Smooth muscle cell of bladder (primary cell): ENCODE measurements at places on chromosomes 2 and 18. TPM values are rescaled to one million over a fixed set of nuclear protein-coding genes. Genes with fewer than 3 reads are reported as not detected.

Gene CRYGD
- not detected in 2 replicates for total RNA-seq

Gene ANKRD62
- total RNA-seq: not detected in 2 replicates

Gene SLC9A4
- total RNA-seq: under 0.01 TPM in 1 of 2 replicates, not detected in the other

Gene ADAM23
- total RNA-seq: 6.3 and 8.2 TPM in 2 replicates

Gene UGGT1
- total RNA-seq: 68.1 and 90.0 TPM in 2 replicates

Gene B4GALT6
- total RNA-seq: 1.4 and 2.5 TPM in 2 replicates

Gene SP140L
- total RNA-seq: 5.5 and 7.1 TPM in 2 replicates

Gene RNU2-63P
- 325 TPM in 1 of 2 replicates, not detected in the other for total RNA-seq

Gene PFN4
- total RNA-seq: 0.28 and 0.46 TPM in 2 replicates

Gene TMEM37
- total RNA-seq: 0.37 and 0.57 TPM in 2 replicates

Gene XIRP2
- total RNA-seq: not detected in 2 replicates

Gene NOL4
- total RNA-seq: not detected in 2 replicates

Gene MOGAT1
- not detected in 2 replicates for total RNA-seq

Gene ZNF396
- 2.8 and 3.1 TPM in 2 replicates for total RNA-seq

Gene LYPD6B
- total RNA-seq: 0.18 and 2.0 TPM in 2 replicates

Gene DNAJC5G
- total RNA-seq: not detected in 2 replicates

Gene GPR35
- total RNA-seq: 0.28 and 0.74 TPM in 2 replicates

Gene SLC20A1
- total RNA-seq: 28.2 and 42.7 TPM in 2 replicates

Gene REG3A
- total RNA-seq: not detected in 2 replicates

Gene CPLX4
- not detected in 2 replicates for total RNA-seq

Gene UGP2
- total RNA-seq: 122 and 133 TPM in 2 replicates

Gene GKN1
- total RNA-seq: not detected in 2 replicates

Gene ANXA4
- total RNA-seq: 50.9 and 87.0 TPM in 2 replicates

Gene NEB
- 0.14 and 0.18 TPM in 2 replicates for total RNA-seq

Gene ATP8B1
- 8.2 and 18.6 TPM in 2 replicates for total RNA-seq

Gene AGXT
- 0.14 TPM in 1 of 2 replicates, not detected in the other for total RNA-seq

Gene ASB18
- total RNA-seq: not detected in 2 replicates

Gene ATOH8
- 29.3 and 72.5 TPM in 2 replicates for total RNA-seq

Gene ALPG
- not detected in 2 replicates for total RNA-seq

Gene DGUOK
- 50.9 and 54.0 TPM in 2 replicates for total RNA-seq

Gene PPP1R1C
- 1.00 TPM in 1 of 2 replicates, not detected in the other for total RNA-seq

Gene SAG
- not detected in 2 replicates for total RNA-seq

Gene CD302
- 6.1 and 8.0 TPM in 2 replicates for total RNA-seq

Gene CD8B
- not detected in 2 replicates for total RNA-seq

Gene DNER
- 0.43 and 0.83 TPM in 2 replicates for total RNA-seq

Gene SOX11
- total RNA-seq: under 0.01 TPM in 1 of 2 replicates, not detected in the other

Gene COLEC11
- 0.57 and 1.4 TPM in 2 replicates for total RNA-seq

Gene ERBB4
- total RNA-seq: under 0.01 TPM in 1 of 2 replicates, not detected in the other

Gene ZSWIM2
- under 0.01 and 0.09 TPM in 2 replicates for total RNA-seq

Gene IRS1
- total RNA-seq: 10.0 and 10.7 TPM in 2 replicates

Gene TTLL4
- total RNA-seq: 3.4 and 3.8 TPM in 2 replicates

Gene RNF144A
- total RNA-seq: 1.1 and 2.8 TPM in 2 replicates

Gene GNLY
- not detected in 2 replicates for total RNA-seq

Gene PECR
- 14.6 and 16.6 TPM in 2 replicates for total RNA-seq
